Activated gamma-delta T cell treated with Interleukin-2 at 50 U/mL for 16 hours (primary cell): ENCODE measurements at places on chromosomes 11 and 22.

- no peak for DNase-seq
Measured at GRCh38 chr22:39419096-39419495, 19.5 kb downstream of the TAB1 start.

- DNase-seq = no peak
Measured at GRCh38 chr11:47797633-47798032, 30.5 kb upstream of the FNBP4 start.

DNA sequence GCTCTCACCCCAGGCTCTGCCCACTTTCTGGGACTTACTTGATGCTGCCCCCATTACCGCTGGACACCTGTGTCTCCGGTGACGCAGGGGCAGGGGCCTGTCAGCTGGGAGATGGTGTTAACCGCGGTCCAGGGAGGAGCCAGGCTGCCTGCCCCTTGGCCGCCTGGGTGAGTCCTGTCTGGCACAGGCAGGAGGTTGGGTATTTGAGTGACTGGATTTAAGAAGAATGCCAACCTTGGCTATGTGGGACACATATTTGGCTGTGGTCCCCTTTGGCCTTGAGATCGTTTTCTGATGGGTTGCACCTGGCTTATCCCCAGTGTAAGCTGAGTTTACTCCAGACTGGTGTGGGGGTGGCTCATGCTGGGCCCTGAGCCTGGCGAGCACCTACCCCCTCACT lies 2.5 kb downstream of the MUC6 start:
- DNase-seq = no peak

DNA sequence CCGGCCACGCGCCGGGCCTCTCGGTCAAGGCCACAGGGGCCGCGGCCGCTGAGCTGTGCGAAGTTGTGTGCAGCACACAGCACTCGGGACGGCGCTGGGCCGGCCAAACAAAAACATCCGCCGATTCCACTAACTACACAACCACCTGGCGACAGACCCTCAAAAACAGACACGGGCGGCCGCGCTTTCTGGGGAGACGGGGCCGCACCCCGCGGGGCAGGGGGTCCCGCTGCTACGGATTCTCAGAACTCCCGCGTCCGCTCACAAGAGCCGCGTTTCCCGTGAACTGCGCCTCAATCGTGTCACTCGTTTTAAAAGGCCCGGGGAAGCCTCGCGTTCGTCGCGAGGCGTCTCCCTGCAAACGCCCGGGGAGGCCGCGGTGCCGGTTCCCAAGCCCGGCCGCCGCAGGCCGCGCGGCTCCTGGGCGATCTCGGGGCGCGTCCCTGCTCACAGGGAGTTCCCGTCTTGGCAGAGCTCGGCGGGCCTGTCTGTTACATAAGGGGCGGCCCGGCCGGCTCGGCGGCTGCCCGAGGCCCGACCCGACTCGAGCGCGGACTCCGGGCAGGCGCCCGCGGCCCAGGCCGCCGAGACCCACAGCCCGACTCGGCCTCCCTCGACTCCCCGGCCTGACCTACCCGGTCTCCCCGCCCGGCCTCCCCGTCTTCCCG lies 936 bp downstream of the BRD1 start:
- no peak for DNase-seq

DNA sequence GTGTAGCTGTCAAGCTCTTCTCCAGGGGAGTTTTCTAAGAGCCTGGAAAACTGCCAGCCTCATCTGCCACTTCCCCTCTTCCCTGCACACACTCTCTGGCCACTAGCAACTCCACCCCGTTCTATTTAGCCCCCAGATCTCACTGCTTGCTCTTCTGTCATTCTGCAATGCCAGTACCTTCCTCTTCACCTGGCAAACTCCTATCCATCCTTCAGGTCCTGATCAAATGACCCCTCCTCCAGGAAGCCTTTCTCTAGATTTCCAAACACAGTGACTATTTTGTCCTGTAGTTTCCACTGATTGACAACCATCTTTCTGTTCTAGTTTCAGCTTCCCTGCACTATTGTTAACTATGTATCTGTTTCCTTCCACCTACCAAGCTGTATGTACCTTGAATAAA lies 437.7 kb downstream of the SOX6 start:
- no peak for DNase-seq

GRCh38 chr11:62909107-62909894 lies 11.9 kb downstream of the CHRM1 start:
- DNase-seq = no peak
